ENCODE measurements at places on chromosomes 7 and 10. TPM values are rescaled to one million over a fixed set of nuclear protein-coding genes. Genes with fewer than 3 reads are reported as not detected.

MSANTD7 gene
- 17.6 TPM for total RNA-seq

GIMAP7 gene
- total RNA-seq: not detected

RBP3 gene
- not detected for total RNA-seq

KCNIP2 gene
- 2.0 TPM for total RNA-seq

ZNF789 gene
- 8.6 TPM for total RNA-seq

ALOX5 gene
- not detected for total RNA-seq

OR2A5 gene
- not detected for total RNA-seq

TACC2 gene
- 11.0 TPM for total RNA-seq

EIF5AL1 gene
- 1.00 TPM for total RNA-seq

CCAR1 gene
- total RNA-seq: 68.0 TPM

CHN2 gene
- total RNA-seq: 2.6 TPM

NME8 gene
- not detected for total RNA-seq

AKR1B15 gene
- total RNA-seq: not detected

ZNF679 gene
- not detected for total RNA-seq

NPFFR1 gene
- total RNA-seq: not detected

CLCN1 gene
- total RNA-seq: not detected

VIPR2 gene
- total RNA-seq: not detected

SCRN1 gene
- 65.6 TPM for total RNA-seq

AGAP4 gene
- total RNA-seq: 6.3 TPM

AKR1C8 gene
- total RNA-seq: not detected

ANKRD2 gene
- 0.36 TPM for total RNA-seq

FAM25C gene
- total RNA-seq: not detected

PNLIPRP3 gene
- total RNA-seq: 0.77 TPM

IFIT1B gene
- total RNA-seq: under 0.01 TPM

SEMA3A gene
- 1.5 TPM for total RNA-seq

HSPA12A gene
- 32.7 TPM for total RNA-seq

TMEM213 gene
- under 0.01 TPM for total RNA-seq

TNS3 gene
- total RNA-seq: 94.9 TPM

LRRC61 gene
- total RNA-seq: 12.5 TPM

SHTN1 gene
- 182 TPM for total RNA-seq

KCTD7 gene
- 13.3 TPM for total RNA-seq

C10orf67 gene
- 0.33 TPM for total RNA-seq

LOXL4 gene
- 0.34 TPM for total RNA-seq

GPC2 gene
- 4.5 TPM for total RNA-seq

JAKMIP3 gene
- 0.15 TPM for total RNA-seq

All from melanocyte of skin (primary cell).